ENCODE measurements at places on chromosomes 4 and X. TPM values are rescaled to one million over a fixed set of nuclear protein-coding genes. Genes with fewer than 3 reads are reported as not detected.

- no peak for DNase-seq
These were observed 265.2 kb downstream of the QDPR start for GRCh38 chr4:17246656-17247055.

GRCh38 chr4:7978907-7979651 lies 39.4 kb upstream of the AFAP1 start:
- no peak for DNase-seq

GRCh38 chr4:123412091-123412505 lies 15.5 kb downstream of the SPRY1 start:
- DNase-seq: peak; percentile 47

DNA sequence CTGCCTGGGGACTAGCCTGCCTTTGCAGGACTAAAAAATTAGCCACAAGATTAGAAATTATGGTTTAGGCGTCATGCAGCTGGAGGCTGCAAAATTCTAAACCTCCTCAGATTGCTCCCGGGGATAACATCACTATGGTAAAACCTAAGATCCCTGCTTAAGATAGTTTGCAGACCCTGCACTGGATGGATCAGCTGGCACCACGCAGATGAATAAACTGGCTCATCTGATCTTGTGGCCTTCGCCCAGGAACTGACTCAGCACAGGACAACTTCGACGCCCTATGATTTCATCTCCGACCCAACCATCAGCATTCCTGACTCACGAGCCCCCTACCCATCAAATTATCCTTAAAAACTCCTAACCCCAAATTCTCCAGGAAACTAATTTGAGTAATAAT lies 482.4 kb downstream of the SPRY1 start:
- DNase-seq: no peak

GRCh38 chr4:155543126-155543765 lies 123.4 kb upstream of the GUCY1A1 start:
- no peak for DNase-seq

DNA sequence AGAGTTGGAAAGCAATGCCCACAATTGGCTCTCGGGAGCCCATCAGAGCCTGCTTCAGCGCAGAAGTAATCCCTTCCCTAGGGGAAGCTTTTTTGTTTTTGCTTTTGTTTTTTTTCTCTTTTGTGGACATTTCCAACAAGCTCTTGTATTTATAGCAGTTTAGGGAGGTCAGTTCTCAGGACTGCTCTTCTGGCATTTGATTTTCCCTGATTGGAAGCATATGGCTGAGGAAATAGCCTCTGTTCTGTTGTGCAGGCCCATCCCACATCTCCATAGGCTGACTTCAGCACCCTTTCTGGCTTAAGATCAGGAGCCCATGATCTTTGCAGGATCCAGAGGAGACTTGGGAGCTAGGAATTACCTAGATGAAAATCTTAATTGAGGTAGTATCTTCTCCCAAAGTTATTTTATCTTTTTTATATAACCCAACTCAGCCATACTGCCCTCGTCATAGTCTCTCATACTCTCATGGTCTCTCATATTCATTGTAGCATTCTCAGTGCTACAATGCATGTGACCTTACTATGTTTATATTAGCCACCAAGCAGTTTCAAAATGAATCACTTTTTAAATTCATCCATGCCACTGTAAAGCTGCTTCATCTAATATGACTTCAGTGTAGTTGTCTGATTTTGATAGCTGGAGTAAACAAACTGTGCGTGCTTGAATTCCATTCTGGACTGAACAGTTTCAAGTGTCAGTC lies 16.7 kb downstream of the PAGE4 start:
- no peak for DNase-seq

DNA sequence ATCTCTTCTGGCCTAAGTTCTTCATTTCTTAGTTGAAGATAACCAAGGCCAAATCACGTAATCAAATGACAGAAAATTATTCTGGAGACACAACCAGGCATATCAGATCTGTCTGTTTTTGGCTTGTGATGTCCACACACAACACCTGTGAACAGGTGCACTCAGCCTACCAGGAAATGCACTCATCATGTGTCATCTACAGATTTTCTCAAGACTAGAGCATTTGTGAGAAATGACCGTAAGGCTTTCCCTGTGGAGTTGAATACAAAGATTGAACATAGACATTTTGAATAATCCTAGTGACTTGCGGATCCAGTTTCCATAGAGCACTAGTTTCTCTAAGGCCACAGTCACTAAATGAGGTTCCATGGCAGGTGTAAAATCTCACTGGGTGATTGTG lies 26.7 kb upstream of the CXCL8 start:
- no peak for DNase-seq

GRCh38 chr4:48594180-48594579 lies 104.1 kb downstream of the ZAR1 start:
- DNase-seq: no peak

DNA sequence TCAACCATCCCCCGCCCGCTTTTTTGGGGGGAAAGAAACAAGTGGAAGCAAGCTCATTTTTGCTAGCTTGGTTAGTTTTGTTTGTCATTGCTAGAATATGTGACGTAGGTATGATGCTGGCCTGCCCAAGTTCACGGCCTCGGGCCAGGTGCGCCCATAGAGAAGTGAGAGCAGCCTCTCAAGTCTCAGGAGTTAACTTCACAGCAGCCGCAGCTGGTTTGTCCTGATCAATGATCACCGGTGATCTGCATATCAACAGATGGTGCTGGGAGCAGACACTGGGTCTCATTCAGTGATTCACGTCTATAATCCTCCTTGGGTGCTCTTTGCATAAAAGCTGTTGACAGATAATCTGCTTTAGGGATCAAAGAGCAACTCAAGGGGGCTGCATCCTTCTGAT lies 50.1 kb downstream of the ENPP6 start:
- DNase-seq: peak; percentile 13

- peak; percentile 19 for DNase-seq
These were observed 704 bp upstream of the SEPSECS start for GRCh38 chr4:25160714-25161592.

DNA sequence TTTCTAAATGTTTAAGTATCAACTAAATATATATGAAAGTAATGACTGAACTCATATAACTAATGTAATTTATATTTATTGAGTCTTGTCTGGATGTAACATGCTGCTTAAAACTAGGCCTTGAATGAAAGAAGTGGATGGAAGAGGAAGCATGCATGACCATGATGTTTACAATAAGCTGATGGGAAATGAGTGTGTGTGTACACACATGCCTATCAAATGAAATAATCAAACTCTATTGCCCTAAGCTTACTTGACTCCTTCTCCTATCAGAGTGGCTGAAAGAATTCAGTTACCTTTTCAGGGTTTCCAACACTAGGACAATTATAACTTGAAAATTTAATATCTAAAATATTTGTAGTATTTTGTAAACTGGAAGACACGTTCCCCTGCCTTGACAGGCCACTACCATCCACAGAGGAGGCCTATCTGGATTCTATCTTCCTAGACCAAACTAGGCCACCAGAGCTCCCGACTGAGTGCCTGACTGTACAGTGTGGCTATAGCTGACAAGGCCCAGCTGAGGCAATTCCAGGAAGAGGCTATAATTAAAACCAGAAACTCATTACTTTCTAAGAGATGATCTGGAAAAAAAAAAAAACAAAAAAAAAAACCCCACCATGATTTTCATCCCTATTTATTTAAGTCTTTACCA lies 7.6 kb downstream of the ARSJ start:
- no peak for DNase-seq

- peak; percentile 66 for DNase-seq
These were observed 583 bp downstream of the ABHD18 start for GRCh38 chr4:127965803-127966175.

GRCh38 chr4:138404251-138404650 lies 162.1 kb upstream of the SLC7A11 start:
- DNase-seq: no peak

INPP4B gene
- total RNA-seq: not detected

KIF4A gene
- 43.4 TPM for total RNA-seq

AKAP4 gene
- total RNA-seq: not detected
